Left cardiac atrium (tissue), 4 donors: ENCODE measurements at places on chromosomes 2 and 18. TPM values are rescaled to one million over a fixed set of nuclear protein-coding genes. Genes with fewer than 3 reads are reported as not detected.

Gene GAREM2
- 4.2 TPM for total RNA-seq

DNA sequence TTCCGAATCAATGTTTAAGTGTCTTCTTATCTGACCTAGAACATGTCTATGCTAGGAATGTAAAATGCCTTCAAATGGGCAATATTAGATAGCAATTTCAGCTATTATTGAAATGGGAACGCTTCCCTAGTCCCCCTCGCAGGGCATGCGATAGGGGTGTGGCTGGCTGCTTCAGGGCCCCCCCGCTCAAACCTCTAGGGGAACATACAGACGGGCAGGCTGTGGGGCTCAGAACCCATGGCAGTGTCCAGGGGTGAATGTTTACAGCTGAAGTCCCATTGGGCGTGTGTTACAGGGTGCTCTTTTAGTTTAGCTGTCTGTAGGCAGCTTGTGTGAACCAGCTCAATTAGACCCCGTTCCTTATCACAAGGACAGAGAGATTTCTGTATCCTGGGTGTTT lies 315.9 kb downstream of the DSEL start:
- no peak for DNase-seq

DNA sequence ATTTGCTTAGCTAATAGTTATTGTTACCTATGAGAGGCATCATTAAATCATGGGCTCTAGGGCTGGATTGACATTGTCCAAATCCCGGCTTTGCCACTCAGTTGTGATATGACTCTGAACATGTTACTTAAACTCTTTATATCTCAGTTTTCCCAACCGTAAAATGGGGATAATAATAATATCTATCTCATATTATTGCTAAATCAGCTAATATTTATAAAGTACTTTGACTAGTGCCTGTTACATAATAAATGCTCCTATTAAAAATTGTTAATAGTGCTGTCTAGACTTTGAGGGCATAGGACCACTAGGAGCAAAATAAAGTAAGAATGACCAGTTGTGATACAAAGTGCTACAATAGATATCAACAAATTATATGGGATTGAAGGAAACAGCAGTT lies 376.3 kb upstream of the FIGN start:
- DNase-seq, result no peak

DNA sequence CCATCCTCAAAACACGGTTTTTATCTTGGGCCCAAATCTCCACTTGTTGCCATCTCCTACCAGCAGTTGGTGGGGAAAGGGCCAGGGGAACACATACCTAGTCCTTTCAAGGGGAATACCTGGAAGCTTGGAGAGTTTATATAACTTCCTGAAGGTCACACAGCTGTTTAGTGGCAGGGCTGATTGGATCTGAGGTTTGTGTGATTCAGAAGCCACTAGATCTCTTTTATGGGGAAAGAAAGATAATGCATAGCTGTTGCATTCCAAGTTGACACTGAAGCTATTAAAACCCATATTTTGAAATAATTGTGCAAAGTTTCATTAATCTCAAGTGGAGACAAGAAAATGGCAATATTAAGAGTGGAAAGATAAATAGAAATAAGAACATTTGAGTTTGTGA lies 134.2 kb downstream of the PLCL1 start:
- no peak for DNase-seq

- no peak for DNase-seq
Observed at GRCh38 chr2:126700677-126701076, 44.7 kb downstream of the GYPC start.

DNA sequence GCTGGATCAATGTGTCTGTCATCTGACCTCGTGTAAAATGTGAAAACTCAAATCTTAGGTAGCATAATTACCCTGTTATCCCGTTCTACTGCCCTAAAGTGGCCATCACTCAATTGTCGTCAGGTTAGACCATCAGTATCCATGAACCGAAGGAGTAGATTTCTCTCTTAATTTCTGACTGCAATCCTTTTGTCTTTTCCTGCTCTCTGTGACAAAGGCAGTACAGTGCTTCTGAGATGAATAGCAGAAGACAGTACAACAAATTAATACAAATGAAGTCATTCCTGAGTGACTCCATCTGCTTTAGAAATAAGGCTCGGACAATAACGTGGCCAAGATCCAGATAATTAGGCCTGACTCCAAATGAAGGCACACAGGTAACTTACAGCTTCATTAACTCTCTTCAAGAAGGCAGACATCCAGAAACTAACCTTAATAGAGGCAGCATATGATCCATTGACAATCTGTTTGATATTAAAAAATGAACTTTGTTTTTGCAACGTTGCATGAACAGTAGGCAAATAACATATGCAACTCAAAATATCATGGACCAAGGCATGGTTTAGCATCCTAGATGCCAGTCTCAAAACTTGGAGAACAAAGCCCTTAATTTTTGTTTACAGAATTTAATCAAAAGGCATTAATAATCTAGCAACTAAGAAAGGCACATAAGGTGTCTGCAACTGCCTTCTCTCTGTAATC lies 96.7 kb upstream of the CDH20 start:
- no peak for DNase-seq

GRCh38 chr2:119147776-119148715 lies 10.5 kb downstream of the C1QL2 start:
- no peak for DNase-seq

DNA sequence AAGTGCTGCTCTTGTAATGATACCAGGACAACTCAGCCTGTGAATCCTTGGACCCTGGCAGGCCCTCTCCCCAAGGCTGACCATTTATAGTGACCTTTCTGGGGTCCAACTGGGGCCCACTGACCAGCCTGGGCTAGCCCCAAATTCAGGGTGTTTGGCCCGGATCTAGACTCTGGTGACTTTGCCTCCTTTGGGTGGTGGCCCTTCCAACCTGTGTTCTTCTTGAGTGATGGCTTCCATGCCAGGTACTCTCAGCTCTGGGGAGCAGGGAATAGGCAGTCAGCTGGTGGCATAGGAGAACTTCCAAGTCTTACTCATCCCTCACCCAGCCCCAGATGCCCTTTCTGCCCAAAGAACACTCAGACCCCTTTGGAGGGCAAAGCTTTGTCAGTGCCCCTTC lies 10.3 kb downstream of the MYO7B start:
- DNase-seq, result no peak

DNA sequence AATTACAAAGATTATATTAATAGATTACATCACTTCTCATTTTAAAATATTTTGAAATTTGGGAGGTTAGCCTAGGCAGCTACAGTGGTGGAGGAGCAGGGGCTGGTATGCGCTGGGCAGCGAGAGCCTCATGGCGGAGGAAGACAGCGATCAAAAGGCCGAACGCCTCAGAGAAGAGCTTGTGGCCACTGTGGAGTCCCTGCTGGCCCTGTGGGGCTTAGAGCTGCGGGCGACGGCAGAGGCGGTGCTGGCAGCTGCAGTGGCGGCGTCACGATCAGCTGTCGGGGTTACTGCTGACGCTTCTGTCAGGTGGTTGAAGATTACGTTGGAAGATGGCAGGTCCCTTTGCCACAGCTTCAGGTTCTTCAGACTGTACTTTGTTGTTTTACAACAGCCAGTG lies 87.4 kb downstream of the ROCK2 start:
- no peak for DNase-seq

Gene CRYGD
- not detected for total RNA-seq

- DNase-seq, result no peak
Observed at GRCh38 chr2:41728788-41729338, 319.0 kb upstream of the PKDCC start.

- DNase-seq, result no peak
Observed at GRCh38 chr2:3172265-3172935, 205.2 kb downstream of the EIPR1 start.

DNA sequence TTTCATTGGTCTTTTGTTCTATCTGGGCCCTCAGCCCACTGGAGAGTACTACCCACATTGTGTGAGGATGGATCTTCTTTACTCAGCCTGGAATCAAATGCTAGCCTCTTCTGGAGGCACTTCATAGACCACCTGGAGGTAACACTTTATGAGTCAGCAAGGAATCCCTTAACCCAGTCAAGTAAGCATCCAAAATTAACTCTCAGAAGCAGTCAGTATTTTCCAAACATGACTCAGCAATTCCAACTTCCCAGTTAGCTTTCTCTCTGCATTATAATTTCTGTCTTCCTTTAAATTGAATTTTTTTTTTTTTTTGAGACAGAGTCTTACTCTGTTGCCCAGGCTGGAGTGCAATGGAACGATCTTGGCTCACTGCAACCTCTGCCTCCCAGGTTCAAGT lies 142.7 kb downstream of the ACKR3 start:
- no peak for DNase-seq

Gene TANC1
- total RNA-seq, result 38.6 TPM

DNA sequence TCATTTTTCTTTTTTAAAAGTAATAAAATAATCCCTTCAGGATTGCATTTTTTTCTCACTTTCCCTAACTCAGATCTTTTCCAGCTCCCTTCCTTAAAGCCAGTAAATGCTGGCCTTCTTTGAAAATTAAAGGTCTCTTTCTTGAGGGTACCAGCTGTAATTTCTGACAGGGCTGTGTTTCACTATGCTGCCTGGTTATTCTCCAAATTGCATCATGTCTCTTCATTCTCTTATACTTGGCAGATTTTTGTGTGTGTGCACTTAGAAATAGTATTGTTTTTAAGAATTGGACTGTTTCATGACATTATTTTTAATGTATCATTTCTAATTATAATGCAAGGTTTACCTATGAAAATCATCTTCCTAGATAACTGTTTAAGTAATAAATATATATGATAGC lies 72.0 kb upstream of the EPB41L5 start:
- no peak for DNase-seq

Gene GPR45
- total RNA-seq, result not detected

GRCh38 chr2:200702646-200703118 lies 109.0 kb upstream of the BZW1 start:
- no peak for DNase-seq

- DNase-seq, result no peak
Observed at GRCh38 chr2:98579926-98580325, 28.4 kb downstream of the COA5 start.

DNA sequence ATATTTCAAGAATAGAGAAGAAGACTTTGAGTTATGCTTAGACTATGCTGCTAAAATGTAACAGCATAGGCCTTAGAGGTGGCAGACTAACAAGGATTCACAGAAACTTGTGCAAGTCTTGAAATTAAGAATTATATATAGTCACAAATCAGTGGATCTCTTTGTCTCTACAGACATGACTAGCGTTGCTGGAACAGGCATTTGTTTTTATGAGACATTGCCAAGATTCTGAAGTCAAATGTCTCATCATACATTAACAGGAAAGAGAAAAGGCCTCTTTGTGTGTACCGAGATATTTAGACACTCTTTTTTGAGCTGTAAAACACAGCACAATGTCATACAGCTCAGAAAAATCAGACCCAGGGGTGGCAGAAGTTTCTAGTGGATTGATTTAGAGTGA lies 207.1 kb downstream of the TMX3 start:
- DNase-seq, result no peak

DNA sequence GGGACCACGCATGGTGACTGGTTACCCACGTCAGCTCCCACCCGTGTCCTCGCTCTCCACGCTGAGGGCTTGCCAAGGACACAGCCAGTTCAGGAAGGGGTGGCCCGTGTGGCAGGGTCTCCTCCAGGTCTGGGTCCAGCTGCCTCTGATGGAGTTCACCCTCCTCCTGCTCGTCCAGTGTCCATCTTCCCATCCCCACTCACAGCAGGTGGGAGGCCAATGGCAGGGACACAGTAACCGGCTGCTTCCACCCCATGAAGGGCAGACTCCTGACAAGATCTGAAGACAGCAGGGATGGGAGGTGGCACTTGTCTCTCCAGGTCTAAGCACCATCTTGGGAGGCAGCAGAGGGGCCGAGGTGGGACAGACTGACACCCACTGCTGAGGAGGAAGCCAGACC lies 106.4 kb downstream of the NDUFA10 start:
- DNase-seq, result no peak
